Memory B cell (primary cell): ENCODE measurements at places on chromosomes 3 and 15.

DNA sequence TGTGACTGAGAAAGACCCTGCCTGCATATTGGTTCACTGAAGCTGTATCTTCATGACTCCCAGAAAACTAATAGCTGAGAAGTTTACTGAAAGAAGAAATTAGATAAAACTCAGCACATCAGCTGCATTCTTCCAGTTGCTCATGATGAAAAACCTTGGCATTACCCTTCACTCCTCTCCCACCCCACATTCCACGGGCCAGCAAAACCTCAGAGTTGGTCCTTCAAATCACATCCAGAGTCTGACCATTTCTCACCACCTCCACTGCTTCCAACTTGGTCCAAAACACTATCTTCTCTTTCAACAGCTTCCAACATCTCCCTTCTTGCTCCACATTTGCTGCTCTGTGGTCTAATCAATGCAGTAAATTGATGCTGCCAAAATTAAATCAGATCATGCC is 97.1 kb downstream of the CD47 start:
- no peak for DNase-seq

GRCh38 chr3:9175421-9175820 is 74.0 kb downstream of the SRGAP3 start:
- no peak for DNase-seq

- DNase-seq, result no peak
Measured at GRCh38 chr3:188053036-188053340, 101.0 kb upstream of the LPP start.

- DNase-seq, result no peak
Measured at GRCh38 chr3:70919661-70920060, 607.2 kb upstream of the MDFIC2 start.

DNA sequence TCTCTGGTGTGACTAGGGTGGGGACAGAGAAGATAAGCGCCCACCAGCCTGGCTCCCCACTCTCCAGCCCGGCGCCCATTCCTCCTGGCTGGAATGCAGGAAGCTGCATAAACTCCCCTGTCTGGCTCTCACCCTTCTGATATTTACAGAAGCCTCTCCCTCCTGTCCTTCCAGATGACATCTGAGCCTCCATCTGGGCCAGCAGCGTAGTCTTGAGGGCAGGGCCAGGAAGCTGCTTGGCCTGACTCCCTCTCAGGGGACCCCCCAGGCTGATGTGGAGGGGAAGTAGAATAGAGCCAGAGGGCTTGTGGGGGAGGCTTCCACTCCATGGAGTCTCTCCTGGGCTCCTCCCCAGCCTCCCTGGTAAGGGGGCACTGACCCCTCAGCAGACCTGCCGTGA is 49.9 kb downstream of the LINGO1 start:
- no peak for DNase-seq
